Bronchial epithelial cell (primary cell): ENCODE measurements at places on chromosomes 5 and 9.

DNA sequence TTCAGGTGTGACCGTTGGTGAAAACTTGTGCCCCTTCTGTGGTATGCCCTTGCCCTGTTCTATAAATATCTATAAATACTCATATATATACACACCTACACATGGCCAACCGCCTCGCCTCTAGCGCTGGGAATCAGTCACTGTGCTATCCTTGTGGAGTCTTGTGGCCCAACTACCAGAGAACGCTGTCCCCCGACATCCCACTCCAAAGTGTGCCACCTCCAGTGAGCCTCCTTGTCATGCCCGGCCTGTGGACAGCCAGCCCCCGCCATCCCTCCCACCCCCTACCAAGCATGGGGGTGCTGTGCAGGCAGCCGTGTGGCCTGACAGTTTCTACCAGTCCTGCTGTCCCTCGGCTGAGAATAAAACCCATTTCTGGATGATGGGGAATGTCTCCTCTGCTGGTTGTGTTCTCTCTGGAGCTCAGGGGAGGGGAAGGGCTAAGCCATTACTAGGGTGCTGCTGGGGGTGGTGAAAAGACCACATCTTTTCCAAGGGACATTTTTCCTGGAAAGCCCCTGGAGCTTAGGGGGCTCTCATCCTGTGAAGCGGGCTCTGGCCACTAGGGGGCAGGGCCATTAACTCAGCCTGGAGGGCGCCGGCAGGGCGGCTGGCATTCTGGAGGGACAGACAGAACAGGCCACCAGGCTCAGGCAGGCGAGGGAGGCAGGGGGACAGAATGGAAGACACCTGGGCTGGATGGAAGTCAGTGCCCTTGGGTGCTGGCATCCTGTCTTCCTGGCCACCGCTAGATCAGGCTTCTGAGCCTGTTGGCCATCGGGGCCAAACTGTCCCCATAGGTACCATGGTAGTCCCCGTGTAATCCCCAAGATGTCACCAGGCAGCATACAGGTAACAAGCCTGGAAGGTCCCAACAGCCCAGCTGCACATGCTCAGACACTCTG is 20.7 kb downstream of the GOLGA2 start:
- DNase-seq = no peak

DNA sequence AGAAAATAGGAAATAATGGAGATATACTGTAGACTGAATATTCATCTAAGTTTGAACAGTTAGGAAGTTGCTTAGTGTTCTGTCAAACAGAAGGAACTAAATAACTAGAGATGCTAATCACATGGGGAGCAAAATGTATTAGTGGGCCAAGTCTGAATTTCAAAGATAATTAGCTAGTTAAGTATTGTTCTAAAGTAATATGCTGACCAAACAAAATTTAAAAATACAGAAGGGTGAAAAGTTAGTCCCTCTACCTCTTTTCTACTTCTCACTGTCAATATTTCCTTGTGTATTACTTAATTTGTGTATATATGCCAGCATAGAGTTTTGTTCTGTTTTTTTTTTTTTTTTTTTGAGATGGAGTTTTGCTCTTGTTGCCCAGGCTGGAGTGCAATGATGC is 4.0 kb downstream of the MCCC2 start:
- no peak for DNase-seq

- DNase-seq = no peak
Measured at GRCh38 chr5:59597690-59598546, 295.6 kb downstream of the PDE4D start.

GRCh38 chr5:135063511-135064234 is 29.6 kb upstream of the PITX1 start:
- DNase-seq = no peak

DNA sequence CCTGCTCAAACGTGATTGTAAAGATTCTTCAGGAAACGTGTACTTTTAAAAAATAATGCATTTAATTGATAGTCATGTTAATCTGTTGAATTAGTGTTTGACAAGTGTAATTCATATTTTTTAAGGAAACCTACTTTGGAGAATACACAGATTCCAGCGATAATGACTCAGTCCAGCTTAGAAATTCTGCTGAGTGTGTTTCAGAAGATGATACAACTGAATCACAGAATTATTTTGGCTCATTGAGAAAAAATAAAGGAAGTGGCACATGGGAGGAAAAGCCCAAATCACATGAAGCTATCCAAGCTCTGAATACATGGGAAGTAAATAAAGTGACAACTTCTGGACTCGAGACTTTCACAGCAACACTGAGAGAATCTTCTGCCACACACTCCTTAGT is 37.8 kb downstream of the ICE1 start:
- no peak for DNase-seq

- peak; percentile 20 for DNase-seq
Measured at GRCh38 chr9:84701801-84702200, 32.3 kb downstream of the NTRK2 start.

GRCh38 chr9:107972346-107972745 is 482.8 kb upstream of the KLF4 start:
- no peak for DNase-seq

DNA sequence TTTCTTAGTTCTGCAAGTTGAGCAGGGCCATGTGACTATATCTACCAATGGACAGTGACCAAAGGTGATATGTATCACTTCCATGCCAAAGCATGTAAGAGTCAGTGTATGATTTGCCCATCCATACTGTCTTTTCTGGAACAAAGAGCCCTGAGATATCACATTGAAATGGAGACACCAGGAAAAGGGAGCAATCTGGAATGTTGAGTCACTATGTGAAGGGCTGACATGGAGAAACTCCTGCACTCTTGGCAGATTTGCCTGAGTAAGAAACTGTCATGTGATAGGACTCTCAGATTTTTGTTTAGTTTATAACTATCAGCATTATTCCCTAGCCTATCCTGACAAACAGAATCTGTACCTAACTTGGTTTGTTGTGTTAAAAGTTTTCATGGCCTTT is 29.8 kb upstream of the TMEM161B start:
- DNase-seq = peak; percentile 61

- no peak for DNase-seq
Measured at GRCh38 chr9:38651400-38652042, 31.1 kb upstream of the ANKRD18A start.

DNA sequence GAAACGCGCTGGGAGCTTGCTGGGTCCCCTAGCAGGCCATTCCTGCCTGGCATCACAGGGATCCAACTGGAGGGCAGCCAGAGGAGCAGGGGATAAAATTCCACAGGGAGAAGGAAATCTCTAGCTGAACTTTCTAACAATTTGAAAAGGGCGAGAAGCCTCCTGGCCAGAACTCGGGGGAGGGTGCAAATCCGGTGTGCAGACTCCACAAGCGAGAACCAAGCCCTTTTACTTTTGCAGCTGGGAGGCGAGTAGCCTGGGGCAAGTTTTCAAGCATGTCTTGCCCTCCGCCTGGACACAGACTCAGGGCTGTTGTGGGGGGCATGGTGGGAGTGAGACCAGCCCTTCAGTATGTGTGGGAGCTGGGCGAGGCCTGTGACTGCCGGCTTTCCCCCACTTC is 14.3 kb upstream of the POU5F2 start:
- DNase-seq = no peak

DNA sequence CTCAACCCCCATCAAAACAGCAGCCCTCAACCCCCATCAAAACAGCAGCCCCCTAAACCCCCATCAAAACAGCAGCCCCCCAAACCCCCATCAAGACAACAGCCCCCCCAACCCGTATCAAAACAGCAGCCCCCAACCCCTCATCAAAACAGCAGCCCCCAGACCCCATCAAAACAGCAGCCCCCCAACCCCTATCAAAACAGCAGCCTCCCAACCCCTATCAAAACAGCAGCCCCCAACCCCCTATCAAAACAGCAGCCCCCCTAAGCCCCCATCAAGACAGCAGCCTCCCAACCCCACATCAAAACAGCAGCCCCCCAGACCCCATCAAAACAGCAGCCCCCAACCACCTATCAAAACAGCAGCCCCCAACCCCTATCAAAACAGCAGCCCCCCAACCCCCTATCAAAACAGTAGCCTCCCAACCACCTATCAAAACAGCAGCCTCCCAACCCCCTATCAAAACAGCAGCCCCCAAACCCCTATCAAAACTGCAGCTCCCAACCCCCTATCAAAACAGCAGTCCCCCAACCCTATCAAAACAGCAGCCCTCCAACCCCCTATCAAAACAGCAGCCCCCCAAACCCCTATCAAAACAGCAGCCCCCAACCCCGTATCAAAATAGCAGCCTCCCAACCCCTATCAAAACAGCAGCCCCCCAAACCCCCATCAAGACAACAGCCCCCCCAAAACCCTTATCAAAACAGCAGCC is 1.2 kb downstream of the TPPP start:
- DNase-seq = no peak

GRCh38 chr9:130766021-130766926 is 68.8 kb upstream of the ABL1 start:
- no peak for DNase-seq

- peak; percentile 91 for DNase-seq
Measured at GRCh38 chr9:33415501-33416038, 13.2 kb upstream of the AQP7 start.

DNA sequence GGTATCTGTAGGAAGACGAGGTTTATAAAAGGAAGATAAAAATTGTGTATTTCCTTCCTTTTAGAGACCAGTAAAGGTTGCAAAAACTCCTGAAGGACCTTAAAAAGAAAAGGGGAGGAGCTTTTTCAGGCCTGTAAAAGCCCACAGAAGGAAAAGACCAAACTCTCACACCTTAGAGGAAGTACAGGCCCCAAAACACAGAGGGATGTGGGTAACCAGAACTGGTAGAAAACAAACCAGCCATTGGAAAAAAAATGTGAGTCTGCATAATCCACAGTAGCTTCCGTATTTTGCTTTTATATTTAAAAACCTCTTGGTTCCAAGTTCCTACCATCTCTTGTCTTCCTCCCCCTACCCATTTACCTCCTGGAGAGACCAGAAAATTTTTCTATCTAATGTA is 8.5 kb downstream of the GIN1 start:
- no peak for DNase-seq

DNA sequence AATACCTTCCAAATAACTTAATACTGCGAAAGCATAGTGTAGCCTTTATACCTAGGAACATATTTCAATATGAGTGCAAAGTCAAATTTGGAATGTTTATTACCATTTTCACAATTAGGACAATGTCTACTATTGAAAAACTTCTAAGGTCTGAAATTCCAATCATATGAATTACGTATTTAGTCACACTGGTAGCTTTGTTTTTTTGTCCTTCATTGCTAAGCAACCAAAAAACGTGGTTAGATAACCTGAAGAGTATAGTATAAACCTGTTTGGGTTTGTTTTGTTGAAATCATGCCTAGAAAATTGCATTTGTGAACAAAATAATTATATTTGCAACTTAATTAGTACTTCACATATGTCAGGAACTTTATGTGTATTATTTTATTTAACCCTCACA is 134.2 kb downstream of the FBXO4 start:
- DNase-seq = peak; percentile 80

DNA sequence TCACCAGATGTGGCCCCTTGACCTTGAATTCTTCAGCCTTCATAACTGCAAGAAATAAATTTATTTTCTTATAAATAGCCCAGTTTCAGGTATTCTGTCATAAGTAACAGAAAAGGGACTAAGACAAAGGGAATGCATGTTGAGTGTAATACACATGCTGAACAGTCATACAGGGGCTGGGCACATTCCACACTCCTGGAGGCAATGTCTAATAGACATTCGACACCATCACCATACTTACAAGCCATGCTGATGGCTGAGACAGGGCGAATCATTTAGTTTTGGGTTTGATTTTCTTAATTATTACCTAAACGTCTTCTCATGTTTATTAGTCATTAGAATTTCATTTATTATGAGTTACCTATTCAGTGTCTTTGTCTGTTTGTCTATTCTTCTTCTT is 68.5 kb downstream of the TENT4A start:
- DNase-seq = peak; percentile 81

DNA sequence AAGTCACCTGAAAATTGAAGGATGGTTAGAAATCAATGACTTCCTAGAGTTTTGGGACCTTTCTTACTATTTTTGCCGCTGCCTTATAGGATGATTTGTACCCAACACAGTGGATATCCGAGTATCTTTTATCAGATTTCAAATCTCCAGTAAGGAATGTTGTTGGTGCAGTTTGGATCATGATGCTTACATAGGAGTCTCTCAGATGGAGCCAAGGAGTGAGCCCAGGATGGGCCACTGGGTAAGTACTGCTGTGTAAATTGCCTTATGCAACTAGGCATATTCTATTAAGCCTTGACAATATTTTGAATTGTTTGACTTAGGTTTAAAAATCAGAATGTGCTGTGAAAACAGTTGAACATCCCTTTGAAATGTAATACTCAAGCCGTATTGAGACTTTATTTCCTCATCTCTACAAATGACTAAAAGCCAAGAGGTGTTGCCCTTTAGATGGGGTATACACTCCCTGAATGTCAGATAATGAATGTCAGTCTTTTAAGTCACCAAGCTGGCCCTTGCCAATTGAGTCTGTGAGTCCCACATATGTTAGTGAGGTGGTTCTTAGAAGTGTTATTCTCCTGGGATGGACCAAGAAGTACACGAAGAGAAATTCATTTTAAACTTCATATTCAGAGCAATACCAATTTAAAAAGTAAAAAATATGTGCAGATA is 271.8 kb upstream of the CTNND2 start:
- DNase-seq = no peak

DNA sequence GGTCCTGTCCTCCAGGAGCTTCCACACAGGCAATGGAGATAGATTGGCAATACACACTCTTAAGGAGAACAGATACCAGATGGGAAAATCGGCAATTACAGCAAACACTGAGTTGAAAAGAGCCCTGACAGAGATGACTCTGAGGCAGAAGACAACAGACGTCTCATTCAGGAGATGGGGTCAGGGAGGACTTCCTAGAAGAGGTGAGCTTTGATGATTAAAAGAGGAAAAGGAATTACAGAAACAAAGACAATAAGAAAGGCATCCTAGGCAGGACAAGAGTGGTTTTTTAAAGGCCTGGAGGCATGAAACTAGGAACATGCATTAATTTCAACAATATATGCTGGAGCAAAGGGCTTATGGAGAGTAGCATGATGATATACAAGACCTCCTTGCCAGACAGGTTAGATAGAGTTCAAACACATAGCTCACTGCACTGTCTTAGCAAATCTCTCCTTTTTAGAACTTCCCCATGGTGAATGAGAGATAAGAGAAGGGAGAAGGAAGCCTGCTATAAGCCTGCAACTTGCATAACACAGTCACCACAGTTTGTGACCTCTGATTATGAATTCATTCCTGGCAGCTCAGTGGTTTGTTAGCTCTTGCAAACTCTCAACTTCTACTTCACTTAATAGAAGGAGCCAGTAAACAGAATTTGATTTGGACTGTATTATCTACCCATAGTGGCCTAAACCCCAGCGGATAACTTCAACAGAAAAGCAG is 48.5 kb downstream of the SIL1 start:
- no peak for DNase-seq

DNA sequence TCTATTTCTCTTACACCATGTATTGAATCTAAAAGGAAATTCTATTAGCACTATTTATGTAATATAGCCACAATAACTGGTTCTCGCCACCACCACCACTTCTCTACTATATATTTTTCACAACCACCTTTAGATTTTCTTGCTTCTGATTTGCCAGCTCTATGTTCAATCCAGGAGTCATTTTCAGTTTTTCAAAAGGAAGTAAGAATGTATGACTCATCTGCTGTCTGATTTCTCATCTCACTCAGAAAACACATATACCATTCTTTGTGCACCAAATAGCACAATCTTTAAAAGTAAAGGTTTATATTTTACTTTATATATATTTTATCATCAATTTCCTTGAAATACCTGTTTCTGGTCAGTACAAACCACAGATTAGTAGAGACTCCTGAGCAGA is 1127.5 kb downstream of the TAF11L14 start:
- DNase-seq = peak; percentile 64

GRCh38 chr9:6439051-6439703 is 26.2 kb downstream of the UHRF2 start:
- no peak for DNase-seq

GRCh38 chr5:55427157-55427556 is 107.6 kb downstream of the PLPP1 start:
- DNase-seq = peak; percentile 17
